Activated naive CD4-positive, alpha-beta T cell (primary cell): ENCODE measurements at places on chromosomes 7 and 10.

DNA sequence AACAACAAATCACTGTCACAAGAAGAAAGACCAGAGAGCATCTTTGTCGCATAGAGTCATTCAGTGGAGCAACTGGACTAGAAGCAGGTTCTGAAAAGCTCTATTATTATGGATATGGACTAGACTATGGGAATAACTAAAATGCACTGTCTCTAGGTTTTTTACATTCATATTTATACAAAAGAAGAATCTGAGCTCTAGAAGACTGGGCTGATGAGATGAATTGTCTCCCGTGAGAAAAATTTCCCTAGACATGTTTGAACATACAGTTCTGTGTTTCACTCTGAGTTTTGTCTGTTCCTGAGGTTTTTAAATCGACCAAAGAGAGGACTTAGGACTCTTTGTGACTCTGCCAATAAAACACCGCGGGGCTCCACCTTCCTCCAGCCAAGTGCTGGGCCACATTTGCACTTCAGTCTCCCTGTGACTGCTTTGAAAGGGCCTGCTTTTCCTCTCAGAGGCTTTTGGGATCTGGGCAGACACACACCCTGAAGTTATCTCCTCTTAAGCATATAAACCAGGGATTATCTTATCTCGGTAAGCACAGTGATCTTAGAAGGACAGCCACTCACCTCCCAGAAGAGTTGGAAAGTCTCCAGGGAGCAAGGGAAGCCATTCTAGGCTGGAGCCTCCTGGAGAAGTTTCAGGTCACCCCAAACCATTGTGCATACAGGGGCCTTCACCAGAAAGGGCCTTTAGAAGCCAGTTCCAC lies 101.0 kb upstream of the JCAD start:
- no peak for DNase-seq

GRCh38 chr10:62856021-62856420 lies 39.9 kb upstream of the EGR2 start:
- no peak for DNase-seq

DNA sequence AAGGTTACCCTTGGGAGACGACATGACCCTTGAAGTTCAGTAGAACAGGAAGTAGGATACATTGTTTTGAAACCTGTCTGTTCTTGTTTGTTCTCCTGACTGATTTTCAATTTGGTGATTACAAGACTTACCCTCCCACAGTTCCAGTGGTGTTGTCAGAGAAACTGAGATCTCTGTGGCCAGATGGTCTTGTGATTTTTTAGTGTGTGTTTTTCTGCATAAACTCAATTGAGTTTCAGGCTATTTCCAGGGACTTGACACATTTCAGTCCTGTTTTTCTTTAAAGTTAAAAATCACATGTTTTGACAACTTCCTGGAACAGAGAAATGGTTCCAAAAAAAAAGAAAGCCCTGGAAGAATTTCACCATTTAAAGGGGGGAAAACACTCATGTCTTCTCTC lies 22.3 kb downstream of the PIK3CG start:
- no peak for DNase-seq

DNA sequence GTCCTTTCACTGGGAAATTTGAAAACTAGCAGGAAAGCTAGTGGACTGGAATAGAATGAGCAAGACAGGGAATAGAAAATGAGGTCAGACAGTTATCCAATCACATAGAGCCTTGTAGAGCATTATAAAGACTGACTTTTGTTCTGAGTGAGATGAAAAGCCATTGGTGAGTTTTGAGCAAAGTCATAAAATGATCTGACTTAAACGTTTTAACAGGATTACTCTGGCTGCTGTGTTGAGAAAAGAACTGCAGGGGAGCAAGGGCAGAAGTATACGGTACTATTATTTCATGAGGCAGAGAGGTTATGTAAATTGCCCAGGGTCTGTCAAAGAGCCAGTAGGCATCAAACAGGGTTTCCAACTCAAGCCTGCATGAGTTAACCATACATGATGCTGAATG lies 393.4 kb downstream of the TFEC start:
- no peak for DNase-seq

DNA sequence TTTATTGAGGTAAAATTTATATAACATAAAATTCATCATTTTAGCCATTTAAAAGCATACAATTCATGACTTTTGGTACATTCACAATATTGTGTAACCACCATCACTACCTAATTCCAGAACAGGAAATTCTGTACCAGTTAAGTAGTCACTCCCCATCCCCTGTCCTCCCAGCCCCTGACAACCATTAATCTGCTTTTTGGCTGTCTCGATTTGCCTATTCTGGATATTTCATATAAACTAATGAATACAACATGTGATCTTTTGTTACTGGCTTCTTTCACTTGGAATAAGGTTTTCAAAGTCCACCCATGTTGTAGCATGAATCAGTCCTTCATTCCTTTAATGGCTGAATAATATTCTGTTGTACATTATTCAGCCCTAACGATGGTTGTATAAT lies 115.6 kb upstream of the KLF14 start:
- DNase-seq = no peak

DNA sequence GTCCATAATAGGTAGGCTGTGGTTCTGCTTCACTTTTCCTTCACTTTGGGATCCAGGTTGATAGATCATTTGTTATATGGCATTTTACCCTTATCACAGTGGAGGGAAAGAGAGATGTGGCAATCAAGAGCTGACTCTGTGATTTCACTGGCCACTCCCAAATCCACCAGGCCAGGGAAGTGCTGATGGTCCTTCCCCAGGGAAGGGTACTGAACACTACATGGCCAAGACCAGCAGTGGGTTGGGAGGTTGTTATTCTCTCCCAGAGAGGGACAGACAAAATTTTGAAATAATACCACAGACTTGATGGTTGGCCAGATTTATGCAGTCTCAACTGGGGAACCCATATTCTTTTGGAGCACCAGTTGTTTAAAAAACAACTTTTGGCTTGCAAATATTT lies 102.5 kb downstream of the SND1 start:
- DNase-seq = no peak

DNA sequence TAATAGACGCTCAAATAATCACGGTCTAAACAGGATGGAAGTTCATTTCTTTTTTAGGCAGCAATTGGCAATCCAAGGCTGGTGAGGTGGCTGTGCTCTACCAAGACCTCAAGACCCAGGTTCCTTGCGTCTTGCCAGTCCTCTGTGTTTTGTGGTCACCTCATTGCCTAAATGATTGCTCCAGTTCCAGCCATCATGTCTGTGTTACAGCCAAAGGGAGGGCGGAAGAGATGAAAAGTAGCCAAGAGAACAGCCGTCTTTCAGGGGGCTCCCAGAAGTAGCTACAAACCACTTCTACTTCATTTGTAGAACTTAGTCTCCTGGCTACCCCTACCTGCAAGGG lies 19.2 kb upstream of the C10orf67 start:
- DNase-seq = no peak

GRCh38 chr7:54946764-54947163 lies 72.1 kb upstream of the EGFR start:
- DNase-seq = no peak

DNA sequence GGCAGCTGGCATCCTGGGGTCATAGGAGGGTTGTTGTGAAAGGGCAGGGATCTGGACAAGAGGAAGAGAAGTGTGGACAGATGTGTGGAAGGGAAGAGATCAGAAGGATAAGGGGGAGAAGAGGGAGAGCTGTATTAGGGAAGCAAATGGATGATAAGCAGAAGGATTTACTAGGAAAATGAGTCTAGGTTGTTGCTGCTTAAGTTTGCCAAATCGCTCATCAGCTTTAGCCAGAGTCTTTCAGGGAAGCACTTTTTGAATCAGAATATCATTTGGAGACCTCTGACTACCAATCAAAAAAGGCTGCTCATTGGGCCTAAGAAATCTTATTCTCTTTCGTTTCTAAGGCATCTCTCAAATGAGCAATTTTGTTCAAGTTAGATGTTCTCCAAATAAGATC lies 2.6 kb upstream of the CSGALNACT2 start:
- no peak for DNase-seq

DNA sequence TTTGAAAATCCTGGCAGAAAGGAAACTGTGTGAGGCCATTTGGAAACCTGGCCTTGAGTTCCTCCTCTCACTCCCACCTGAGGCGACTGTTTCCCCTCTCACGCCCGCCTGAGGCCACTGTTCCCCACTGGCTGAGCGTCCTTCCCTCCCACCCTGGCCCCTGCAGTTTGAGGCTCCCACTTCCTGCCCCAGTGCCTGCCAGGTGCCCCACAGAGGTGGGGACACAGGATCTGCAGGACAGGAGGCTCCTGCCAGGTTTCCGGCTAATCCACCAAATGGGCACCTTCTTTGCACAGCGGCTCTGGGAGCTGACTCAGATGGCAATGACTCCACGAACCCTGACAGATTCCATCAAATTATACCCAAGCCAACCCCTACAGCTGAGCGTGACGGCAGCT lies 24.3 kb upstream of the LARP4B start:
- no peak for DNase-seq

- no peak for DNase-seq
These were observed 110.8 kb upstream of the PTN start for GRCh38 chr7:137454246-137454724.

DNA sequence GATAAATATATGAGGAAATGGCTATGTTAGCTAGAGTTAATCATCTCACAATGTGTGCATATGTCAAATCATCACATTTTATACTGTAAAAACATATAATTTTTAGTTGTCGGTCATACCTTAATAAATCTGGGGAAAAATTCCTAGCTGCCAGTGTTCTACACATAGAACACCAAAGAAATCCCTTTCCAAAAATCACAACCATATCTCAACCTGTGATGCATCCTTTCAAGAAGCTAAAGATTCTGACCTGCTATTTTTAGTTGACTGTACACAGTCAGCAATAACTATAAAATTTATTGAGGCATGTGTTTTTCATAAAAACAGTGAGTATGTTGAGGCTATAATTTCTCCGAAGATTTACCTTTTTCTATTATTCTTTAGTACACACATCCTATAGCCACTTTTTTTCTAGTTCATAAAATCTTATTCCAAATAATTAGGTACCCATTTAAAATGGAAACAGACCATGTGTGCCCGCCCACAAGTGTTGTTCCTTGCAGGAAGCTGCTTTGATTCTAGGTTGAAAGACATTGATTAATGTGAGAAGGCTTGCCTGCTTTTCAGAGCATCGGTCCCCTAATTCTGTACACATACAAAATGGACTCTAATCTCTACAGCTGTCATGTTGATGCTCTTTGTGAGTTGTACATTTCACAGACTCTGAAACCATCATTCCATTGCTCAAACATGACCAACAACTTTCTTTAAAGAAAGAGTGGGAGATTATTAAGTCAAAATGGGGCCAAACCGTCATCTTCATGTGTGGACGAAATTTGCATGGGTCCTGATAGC lies 117.5 kb upstream of the LRRN3 start:
- DNase-seq = no peak

GRCh38 chr7:80481196-80481884 lies 30.5 kb downstream of the GNAT3 start:
- DNase-seq = no peak

DNA sequence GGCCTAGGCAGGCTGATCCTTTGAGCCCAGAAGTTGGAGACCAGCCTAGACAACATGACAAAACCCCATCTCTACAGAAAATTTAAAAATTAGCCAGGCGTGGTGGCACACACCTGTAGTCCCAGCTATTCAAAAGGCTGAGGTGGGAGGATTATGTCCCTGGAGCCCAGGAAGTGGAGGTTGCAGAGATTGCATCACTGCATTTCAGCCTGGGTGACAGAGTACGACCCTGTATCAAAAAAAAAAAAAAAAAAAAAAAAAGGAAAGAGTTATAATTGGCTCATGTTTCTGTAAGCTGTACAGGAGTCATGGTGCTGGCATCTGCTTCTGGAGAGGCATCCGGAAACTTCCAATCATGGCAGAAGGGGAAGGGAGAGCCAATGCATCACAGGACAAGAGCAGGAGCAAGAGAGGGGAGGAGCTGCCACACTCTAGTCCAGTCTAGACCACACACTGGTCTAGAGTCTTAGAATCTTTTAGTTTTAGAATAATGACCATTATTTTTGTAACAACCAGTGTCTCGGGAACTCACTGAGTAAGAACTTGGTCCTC lies 16.8 kb downstream of the DOCK1 start:
- DNase-seq = no peak

GRCh38 chr7:127903892-127904669 lies 127.2 kb downstream of the LRRC4 start:
- DNase-seq = no peak

DNA sequence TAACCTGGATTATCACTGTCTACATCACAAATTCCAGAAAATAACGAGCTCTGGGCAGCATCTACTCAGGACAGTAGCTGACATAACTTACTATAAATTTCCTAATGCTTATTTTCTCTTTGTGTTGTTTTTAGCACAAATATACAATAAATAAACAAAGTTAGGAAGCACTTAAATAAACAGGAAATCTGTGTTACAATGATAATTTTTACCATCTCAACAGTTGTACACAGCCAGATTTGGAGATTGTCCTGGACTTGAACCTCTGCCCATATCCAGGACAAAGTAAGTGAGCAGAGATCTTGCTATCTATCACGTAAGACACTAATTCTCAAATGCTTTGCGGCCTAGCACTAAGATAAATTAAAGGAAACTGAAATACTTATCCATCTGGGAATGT lies 48.7 kb downstream of the TSPAN12 start:
- no peak for DNase-seq

GRCh38 chr10:71251319-71251718 lies 38.9 kb downstream of the UNC5B start:
- no peak for DNase-seq

- no peak for DNase-seq
These were observed 72.1 kb upstream of the FGL2 start for GRCh38 chr7:77271766-77272165.

- no peak for DNase-seq
These were observed 34.1 kb upstream of the MKI67 start for GRCh38 chr10:128160297-128160711.

DNA sequence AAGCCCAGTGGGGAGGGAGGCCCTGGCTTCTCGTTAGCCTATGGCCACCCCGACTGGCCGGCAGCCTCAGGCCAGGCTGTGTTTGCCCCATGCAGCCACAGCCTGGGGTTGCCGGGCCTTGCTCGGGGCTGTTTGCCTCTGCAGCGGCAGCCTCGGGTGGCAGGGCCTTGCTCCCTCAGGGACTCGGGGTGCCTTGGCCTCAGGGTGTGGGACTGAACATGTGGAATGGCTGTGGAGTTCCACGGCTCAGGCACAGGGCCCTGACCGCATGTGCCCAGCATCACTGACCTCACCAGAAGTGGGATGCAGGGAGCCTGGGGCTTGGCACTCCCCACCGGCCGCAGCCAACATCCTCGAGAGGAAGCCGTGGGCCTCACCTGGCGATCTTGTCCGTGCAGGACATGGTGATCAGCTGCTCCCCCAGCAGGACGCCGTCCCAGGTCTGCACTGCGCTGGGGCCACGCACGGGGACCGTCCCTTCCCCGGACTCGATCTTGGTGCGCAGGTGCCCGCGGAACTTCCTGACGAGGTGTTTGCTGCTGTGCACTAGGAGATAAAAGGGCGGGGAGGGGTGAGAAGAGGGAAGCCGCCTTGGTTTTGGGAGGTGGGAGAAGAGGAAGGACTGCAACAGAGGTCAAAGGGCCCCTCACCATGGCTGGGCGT lies 160.5 kb downstream of the WDR37 start:
- DNase-seq = no peak

- no peak for DNase-seq
These were observed 13.8 kb upstream of the CYP3A5 start for GRCh38 chr7:99693427-99694200.

GRCh38 chr7:129553899-129554461 lies 51.6 kb downstream of the SMKR1 start:
- peak; percentile 3 for DNase-seq
